ENCODE measurements at places on chromosomes 12 and 14.

DNA sequence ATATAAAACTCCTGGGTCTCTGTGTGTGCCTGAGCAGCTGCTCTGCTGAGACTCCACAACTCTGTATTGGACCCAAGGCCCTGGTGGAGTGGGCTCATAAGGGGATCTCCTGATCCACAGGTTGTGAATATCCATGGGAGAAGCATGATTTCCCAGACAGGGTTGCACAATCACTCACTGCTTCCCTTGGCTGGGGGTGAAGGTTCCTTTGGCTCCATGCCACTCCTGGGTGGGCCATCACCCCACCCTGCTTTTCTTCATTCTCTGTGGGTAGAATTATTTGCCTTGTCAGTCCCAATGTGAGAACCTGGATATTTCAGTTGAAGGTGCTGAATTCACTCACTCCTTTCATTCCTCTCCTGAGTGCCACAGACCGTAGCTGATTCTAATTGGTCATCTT is 205.2 kb upstream of the TMEM260 start:
- DNase-seq = no peak

GRCh38 chr12:13116259-13116658 is 12.8 kb upstream of the GSG1 start:
- peak; percentile 33 for DNase-seq

- no peak for DNase-seq
Measured at GRCh38 chr12:46442738-46443137, 70.2 kb upstream of the SLC38A2 start.

DNA sequence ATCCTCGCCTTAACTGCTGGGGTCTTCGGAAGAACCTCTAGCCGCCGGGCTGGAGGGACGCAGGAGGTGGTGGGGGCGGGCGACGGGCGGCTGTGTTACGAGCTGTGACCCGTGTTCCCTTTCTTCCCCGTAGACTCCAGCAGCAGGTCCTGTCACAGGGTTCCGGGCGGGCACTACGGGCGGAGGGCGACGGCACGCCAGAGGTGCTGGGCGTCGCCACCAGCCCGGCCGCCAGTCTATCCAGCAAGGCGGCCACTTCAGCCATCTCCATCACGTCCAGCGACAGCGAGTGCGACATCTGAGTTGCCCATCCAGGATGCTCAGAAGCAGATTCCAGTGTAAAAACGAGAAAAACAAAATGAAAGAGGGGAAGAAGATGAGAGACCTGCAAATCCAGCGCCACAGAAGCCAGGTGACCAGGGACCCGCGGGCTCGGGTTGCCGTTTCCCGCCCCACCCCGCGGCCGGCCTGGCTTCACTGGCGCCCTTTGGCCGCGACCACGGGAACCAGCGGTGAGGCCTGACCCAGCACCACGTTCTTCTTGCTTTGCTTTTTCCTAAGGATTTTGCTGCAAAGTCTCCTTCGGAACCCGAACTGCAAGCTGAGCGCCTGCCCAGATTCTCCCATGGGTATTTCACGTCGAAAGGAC is 2.1 kb downstream of the SIX6 start:
- DNase-seq = peak; percentile 57

GRCh38 chr12:103028881-103029639 is 71.6 kb downstream of the ASCL1 start:
- DNase-seq = no peak

DNA sequence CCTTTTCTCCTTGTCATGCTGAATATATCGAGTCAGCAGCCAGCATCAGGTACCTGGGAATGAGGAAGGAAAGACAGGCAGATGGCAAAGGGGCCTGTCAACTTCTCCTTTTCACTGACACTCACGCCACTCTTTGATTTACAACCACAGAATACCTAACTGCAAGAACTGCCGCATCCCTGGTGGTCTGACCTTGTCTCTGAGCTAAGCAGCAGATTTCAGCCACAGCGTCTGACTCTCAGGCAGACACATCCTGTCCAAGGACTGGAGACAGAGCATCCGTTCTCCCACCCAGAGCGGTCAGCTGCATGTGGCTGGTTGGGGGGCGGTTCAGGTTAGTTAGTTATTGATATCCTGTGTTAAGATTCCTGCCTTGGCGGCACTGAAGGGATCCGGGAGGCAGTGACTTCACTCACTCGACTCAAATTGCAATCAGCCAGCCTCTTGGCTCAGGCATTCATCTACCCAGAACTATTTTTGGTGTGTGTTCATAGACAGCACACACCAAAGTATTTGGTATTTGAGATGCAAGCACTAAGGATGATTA is 11.2 kb upstream of the MAP1LC3B2 start:
- peak; percentile 9 for DNase-seq

DNA sequence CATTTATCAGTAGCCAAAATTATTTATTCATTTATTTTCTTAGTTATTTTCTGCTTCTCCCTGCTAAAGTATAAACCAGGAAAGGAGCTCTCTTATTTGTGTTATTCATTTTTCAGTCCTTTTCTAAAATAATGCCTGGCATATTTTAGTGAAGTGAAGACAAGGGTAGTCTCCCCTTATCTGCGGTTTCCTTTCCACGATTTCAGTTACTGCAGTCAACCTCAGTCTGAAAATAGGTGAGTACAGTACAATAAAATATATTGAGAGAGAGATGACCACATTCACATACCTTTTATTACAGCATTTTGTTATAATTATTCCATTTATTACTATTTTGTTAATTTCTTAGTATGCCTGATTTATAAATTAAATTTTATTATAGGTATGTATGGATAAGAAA is 57.6 kb downstream of the GPR137C start:
- DNase-seq = no peak

DNA sequence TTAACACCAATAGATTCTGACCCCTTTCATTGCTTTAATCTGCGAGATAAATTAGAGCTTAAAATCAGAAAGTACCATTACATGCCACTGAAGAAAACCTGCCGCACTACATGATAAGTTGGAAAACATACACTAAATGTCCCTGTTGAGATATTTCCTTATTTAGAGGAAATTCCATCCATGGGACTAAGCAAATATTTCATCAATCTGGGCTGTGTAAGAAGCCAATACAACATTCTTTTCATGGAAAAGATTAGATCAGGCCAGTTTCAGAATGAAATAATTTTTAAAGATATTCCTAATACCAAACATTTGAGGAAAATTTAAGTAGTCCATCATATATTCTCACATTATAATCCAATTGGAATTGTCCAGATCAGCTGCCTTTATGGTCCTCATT is 112.8 kb downstream of the LLPH start:
- DNase-seq = no peak

DNA sequence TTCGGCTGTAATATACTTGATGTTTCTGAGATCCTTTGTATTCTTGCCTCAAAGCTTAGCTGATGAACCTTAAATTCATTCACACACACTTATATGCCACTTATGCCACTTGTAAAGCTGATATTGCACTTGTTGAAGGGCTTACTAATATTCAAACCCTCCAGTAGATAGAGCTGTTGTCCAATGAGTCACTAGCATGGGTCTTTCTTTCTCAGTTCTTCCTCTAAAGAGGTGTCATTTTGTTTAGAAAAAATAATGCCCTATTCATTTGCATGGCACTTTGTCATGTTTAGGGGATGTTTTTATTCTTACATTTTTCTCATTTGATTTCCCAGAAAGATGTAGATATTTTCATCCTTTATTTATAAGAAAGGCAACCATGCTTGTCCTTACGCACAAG is 56.4 kb downstream of the MON2 start:
- no peak for DNase-seq

GRCh38 chr12:115383668-115384067 is 699.7 kb upstream of the TBX3 start:
- no peak for DNase-seq

DNA sequence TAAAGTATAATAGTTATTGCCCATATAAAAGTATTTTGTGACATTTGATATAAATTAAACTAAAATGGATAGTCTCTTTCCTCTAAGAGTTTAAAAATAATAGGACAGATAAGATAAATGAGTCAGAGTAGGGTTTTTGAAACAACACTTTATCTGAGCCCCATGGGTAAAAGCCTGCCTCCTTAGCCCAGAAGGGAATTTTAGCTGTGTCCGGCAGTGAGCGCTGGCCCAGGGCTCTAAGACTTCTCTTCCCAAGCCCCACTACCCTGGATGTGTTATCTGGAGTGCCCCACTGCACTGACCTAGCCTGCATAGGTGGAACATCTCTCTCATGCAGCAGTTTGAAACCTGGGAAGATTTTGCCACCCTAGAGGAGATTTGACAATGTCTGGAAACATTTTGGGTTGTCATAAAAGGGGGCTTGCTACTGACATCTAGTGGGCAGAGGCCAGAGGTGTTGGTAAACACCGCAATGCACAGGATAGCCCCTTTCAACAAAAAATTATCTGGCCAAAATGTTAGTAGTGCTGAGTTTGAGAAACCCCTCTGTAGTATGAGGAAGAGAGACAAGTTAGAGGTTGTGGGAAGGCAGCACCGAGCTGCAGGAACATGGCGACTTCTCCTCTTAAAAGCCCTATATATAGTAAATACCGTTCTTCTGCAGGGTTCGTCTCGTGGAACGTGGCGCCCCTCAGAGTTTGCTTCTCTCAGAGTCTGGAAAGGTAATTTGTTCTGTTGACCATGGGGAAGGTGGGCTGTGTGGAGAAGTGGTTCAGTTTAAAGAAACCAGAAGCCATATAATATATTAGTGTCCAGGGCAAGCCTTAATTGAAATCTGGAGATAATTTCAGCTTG is 29.3 kb upstream of the ATF1 start:
- DNase-seq = peak; percentile 79

DNA sequence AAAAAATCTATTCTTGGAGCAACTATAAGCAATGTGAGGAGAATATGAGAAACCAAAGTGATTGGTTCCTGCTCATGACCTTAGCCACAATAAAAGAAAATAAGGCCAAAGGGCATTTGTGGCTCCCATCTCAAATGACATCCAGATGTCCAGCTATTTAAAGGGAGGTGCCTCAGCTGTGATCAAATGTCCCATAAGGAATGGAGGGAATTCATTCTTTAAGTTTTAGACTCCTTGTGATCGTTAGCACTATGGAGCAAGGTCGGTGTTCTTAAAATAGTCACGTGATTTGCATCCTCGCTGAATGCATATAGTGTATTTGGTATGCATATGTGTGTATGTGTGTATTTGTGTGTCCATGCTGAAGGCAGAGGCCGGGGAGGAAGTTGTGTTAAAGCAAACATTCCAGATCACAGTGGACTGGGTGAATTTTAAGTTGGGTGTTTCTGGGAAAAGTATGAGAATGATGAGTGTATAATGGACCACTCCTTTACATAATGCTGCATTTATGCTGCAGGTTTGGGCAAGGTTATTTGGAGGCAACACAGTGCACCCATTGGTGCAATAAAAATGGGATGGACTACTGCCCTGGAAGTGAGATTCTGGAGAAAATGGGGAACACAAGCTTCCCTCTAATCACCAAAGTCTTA is 5.6 kb upstream of the E2F7 start:
- no peak for DNase-seq

GRCh38 chr14:76480426-76480825 is 104.5 kb downstream of the ESRRB start:
- no peak for DNase-seq

All from GM23338 (cell line).